ENCODE measurements at places on chromosomes 5 and 9.

- peak; percentile 1 for DNase-seq
These were observed 135.8 kb downstream of the TRIM36 start for GRCh38 chr5:115033861-115034260.

GRCh38 chr9:126454215-126454614 is 127.6 kb downstream of the MVB12B start:
- DNase-seq: no peak

DNA sequence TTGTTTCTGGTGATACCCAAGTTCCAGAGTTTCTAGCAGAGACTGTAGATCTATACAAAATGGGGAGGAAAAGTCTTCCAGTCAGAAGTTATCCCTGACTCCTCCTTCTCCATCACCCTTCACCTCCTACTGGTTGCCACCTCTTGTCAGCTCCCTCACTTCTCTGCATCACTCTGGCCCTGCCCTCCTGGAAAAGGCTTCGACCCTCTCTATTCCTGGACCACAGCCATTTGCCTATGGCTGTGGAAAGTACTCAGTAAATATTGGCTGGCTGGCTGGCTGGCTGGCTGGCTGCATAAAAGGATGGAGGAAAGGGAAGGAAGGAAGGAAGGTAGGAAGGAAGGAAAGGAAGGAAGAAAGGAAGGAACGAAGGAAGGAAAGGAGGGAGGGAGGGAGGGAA is 32.7 kb upstream of the ABCA1 start:
- DNase-seq: no peak

DNA sequence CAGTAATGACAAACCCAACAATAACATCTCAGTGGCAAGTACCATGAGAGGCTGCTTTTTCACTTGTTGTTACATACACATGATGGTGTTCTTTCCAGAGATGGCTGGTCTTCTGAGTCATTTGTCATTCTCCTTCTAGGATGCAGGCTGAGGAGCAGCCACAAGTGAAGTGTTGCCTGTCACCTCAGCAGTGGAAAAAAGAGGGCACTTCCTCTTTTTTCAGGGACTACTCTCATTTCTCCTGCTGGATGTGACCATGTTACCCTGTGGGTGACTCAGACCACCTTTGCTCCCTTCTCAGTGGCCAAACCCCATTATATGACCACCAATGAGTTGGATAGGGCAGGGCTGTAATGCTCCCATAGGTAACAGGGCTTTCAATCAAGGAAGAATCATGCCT is 587.0 kb upstream of the ADAMTS16 start:
- DNase-seq: no peak

DNA sequence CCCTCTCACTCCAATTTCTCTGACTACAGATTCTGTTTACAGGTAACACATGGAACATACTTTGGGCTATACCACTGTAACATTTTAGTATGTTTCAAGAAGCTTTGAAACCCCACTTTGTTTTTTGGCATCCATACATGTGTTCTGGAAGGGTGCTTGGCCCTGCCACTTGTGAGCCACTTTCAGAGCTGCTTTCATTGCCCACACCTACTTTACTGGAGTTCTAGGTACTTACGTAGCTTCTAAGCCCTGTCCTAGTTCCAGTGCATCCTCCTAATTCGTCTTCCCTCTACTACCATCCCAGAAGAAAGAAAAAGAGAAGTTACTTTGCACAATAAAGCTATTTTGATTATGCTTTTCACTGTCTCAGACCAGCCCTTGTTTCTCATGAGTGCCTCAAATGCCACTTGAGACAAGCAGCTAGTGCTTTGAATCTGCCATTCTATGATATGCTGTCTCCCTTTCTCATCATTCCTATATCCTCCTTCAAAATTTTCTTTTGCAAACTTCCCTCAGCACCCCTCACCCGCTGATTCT is 26.5 kb upstream of the C5orf47 start:
- no peak for DNase-seq

- DNase-seq: peak; percentile 72
These were observed 271.9 kb upstream of the ADAMTS16 start for GRCh38 chr5:4868140-4868735.

DNA sequence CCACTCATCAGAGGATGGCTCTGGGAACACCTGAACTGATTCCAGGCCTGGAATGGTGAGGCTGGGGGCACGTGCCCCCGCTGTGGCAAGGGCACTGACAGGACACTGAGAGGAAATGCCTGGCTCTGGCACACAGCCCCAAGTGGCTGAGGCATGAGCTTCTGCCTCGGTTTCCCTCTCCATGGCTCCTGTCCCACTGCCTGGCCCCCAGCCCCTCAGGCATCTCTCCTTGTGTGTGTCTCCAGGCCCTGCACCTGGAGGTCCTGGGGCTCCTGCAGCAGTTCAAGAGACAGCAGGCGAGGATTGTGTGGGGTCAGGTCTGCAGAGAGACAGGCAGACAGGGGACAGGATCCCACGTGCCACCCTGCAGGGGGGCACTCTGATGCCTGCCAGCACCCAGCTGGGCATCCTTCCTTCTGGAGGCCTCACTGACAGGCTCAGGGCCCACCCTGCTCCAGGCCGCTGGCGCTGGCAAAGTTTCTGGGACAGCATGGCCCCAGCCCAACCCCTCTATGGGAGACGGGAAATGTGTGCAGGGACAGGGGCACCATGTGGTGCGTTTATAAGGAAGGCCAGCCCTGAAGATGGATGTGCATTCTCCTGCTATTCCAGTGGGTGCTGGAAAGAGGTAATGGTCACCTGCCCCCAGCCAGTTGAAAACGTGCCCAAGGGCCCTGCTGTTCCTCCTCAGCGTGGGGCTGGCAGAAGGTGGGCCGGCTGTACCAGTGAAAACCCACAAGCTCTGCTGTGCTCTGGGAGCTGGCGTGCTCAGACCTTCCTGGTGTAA is 66.0 kb downstream of the RASGEF1C start:
- DNase-seq: no peak

- no peak for DNase-seq
These were observed 11.4 kb upstream of the ANKRD33B start for GRCh38 chr5:10552183-10553143.

Measured in hematopoietic multipotent progenitor cell treated with erythropoietin and hydrocortisone succinate and interleukin-3 and kit ligand, for 6 days (in vitro differentiated cells).